ENCODE measurements at places on chromosomes 3 and 15.

GRCh38 chr3:132660052-132660810 lies at the start of gene UBA5:
Gene UBA5 (plus strand): TSS chr3:132660329. CDS start chr3:132660538, 209 bp downstream.
- DNase-seq, result peak; percentile 44

GRCh38 chr15:39860200-39860599 lies 59.9 kb downstream of the GPR176 start:
- DNase-seq, result no peak

DNA sequence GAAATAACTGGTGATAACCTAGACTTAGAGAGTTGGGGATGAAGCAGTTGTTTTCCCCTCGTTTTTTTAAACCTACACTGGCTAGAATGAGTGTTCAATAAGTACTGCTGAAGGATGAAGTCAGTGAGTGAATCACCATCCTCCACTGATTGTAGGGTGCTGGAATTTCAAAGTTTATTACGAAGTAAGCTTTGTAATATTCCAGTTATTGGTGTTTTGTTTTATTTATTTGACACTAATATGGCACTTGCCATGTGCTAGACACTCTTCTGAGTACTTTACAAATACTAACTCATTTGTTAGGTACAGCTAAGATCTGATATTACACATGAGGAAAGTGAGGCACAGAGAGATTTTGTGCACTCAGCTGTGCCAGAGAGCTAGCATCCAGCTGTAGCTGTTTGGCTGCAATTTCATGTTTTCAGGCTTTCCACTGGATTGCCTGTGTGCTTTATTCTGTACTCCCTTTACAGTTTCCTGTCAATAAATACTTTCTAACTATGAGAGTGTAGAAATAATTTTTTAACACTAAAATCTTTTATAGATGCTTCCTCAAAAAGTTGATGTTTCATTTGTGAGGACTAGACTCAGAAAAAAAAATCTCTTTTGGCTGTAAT lies 5.8 kb downstream of the MAP2K5 start:
- DNase-seq, result no peak

GRCh38 chr3:64080616-64081234 lies 57.4 kb upstream of the PSMD6 start:
- DNase-seq, result no peak

DNA sequence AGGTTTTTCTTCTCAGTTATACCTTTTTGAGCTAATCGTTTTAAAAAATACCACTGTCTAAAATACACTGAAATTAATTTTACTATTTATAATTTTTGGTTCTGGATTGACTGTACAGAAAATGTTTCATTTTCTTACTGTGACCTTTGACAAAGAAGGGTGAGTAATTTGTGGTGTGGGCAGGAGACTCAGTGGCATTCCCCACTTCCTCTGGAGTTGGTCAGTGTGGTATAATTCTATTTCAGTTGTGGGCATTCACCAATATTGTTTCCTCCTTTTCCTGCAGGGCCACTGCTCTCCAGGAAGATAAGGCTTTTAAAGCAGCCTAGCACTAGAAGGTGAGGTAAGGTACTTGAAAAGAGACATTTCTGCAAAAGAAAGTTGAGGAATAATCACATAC lies 6.5 kb downstream of the DAG1 start:
- no peak for DNase-seq

- no peak for DNase-seq
These were observed 28.9 kb downstream of the OSBPL10 start for GRCh38 chr3:31952205-31952604.
